ENCODE measurements at places on chromosomes 2 and 18.

DNA sequence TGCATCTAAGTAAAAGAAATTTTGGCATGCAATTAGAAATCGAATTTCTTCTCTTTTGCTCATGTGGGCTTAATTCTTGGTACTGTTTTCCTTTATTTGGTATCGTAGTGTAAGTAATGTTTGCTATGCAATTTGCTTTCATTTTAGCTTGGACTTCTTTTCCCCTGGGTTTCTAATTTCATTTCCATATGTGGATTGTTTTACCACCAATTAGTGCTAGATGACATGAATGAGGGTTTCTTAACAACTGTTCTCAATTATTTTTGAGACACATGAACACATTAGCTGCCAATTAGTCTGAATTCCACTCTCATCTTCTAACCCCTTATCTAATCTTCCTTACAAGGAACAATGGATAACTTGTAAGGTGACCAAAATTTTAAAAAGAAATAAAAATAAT, 1047.2 kb upstream of the PIK3C3 start:
- no peak for DNase-seq

GRCh38 chr2:58227171-58227917, 13.8 kb downstream of the FANCL start:
- DNase-seq: no peak

DNA sequence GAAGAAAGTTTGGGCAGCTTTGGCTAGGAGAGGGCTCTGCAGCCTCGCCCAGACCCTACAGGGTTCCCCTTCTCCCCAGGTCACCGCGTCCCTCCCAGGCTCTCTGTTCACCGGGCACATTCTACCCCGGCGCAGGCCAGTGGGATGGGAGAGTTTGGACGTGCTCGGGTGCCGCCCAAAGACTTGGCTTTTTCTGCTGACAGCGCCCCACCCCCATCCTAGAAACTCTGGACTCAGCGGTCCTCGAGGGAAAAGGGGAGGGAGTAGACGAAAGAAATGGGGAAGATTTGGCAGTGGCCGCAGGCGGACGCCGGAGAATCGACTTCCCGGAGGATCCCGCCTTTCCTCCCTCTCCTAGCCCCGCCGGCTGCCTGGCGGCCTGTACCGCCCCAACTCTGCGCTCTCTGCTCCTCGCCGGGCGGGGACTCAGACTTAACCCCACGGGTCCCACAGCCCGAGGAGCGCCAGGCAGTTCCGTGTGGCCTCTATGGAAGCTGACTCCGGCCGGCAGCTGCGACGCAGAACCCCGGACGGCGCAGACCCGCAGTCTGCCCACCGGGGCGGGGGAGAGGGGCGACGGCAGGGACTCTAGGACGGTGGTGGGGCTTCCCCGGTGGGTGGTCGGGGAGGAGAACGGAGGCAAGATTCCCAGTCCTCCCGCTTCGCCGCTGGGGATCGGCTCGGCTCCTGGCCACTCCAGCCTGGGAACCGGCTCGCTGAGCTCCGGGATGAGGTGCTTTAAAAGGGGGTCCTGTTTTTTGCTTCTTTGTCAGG, 863 bp upstream of the SIX2 start:
- peak; percentile 33 for DNase-seq

GRCh38 chr18:79962835-79963657, 1.4 kb upstream of the HSBP1L1 start:
- DNase-seq: no peak

GRCh38 chr2:230443541-230443940, 27.5 kb downstream of the SP100 start:
- DNase-seq: no peak

- no peak for DNase-seq
These were observed 382.8 kb downstream of the SETBP1 start for GRCh38 chr18:45063246-45064038.

DNA sequence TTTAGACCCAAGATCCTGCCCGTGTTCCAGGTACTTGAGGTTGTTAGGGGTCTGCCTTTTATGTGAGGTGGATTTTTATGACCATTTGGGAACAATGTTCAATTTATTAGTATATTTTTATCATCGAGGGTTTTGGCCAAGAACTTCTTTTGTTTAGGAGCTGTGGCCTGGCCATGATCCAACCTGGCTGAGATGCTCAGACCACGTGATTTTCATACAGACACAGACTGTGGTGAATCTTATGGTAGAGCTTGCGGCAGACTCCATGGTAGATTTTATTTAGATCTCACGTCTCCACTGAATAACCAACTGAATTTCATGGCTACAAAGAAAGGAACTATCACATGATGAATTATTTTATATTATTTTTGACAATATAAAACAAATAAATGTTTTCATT, 405.5 kb upstream of the VWC2L start:
- no peak for DNase-seq

GRCh38 chr2:149346272-149346671, 15.9 kb downstream of the LYPD6 start:
- DNase-seq: no peak

GRCh38 chr2:235737396-235737795, 243.6 kb downstream of the AGAP1 start:
- no peak for DNase-seq

DNA sequence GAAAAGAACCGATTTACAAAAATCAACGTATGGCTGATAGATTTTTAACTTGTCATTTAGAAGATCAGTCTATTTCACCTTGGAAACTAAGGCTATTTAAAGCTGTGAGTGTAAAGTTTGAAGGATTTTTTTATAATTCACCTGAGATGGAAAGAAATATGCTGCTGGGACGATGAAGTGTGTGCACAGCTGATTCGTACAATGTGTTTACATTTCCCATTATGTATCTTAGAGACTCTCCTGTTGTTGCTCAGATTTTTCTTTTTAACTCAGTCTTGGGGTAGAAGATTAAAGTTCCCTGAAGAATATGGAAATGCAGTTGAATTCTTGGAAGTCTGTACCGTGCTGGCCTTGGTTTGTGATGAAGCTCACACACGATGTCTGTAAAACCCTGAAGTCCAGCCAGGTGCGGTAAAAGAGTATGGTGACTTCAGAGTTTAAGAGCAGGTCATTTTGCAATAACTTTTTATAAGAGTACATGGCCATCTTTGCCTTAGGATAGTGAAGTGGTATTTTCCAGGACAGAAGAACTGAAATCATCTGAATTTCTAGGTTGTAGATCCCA, 250.1 kb downstream of the PRKCE start:
- DNase-seq: no peak

- DNase-seq: no peak
These were observed 90.5 kb upstream of the MSH2 start for GRCh38 chr2:47312491-47312850.

GRCh38 chr2:191199929-191200512, 45.2 kb upstream of the MYO1B start:
- no peak for DNase-seq

- no peak for DNase-seq
These were observed 204.7 kb upstream of the ITGA4 start for GRCh38 chr2:181252262-181253148.

DNA sequence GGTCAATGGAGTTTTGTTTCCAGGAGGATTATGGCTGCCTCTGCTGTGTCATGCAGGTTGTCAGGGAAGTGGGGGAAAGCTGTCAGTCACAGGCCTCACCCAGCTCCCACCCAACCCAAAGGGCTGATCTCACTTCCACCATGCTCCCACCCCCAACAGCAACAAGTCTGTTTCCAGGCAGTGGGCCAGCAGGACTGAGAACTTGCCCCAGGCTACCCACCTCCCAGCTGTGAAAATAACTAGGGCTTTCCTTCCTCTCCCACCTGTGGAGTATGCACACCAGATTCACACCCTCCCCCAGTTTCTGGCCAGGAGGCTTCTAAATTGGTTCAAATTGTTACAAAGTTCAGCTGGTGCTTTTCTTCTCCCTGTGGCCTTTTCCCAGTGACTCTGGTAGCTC, 95.6 kb upstream of the ACVR1 start:
- no peak for DNase-seq

Measured in WERI-Rb-1 (cell line).